ENCODE measurements at places on chromosomes 2 and 18.

GRCh38 chr2:126672980-126673605 lies 17.1 kb downstream of the GYPC start:
- no peak for DNase-seq

- DNase-seq = no peak
These were observed 37.0 kb upstream of the ATP5MC3 start for GRCh38 chr2:175218551-175218950.

DNA sequence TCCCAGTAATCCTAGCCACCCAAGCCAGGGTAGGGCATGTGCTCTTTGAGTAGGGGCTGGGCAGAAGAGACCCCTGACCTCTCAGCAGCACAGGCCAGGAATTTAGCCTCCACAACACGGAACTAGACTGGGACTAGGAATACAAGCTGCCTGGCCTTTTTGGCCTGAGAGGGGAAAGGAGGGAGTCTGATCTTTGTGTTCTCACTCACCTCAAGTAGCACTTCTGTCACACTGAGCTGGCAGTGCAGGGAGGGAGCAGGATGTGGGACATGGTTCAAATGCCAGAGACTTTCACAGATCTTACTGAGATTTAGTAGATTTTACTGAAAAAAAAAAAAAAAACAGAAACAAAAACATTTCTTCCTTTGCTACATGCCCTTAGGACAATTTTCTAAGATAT lies 395.2 kb downstream of the CMPK2 start:
- DNase-seq = no peak

- DNase-seq = no peak
These were observed 39.0 kb downstream of the ARL5A start for GRCh38 chr2:151789055-151789834.

DNA sequence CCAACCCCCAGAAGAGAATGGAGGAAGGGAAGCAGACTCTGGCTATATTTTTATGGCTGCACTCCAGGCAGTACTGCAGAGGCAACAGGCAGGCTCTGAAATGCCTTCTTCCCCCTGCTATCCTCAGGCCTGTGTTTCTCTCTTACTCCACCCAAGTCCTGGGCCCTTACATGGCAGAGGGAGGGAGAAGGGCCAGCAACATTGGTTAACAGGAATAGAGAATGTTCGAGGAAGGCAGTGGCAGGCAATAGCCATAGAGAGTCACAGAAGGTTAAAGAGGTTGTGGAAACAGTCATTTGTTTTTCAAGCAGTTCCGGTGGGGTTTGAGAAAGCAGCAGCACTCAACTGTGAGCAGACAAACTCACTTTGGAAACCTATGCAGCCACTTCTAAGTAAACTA lies 15.1 kb upstream of the DARS1 start:
- no peak for DNase-seq

GRCh38 chr18:51072586-51073313 lies 42.7 kb downstream of the SMAD4 start:
- no peak for DNase-seq

GRCh38 chr18:3171631-3172030 lies 48.1 kb downstream of the MYOM1 start:
- no peak for DNase-seq

DNA sequence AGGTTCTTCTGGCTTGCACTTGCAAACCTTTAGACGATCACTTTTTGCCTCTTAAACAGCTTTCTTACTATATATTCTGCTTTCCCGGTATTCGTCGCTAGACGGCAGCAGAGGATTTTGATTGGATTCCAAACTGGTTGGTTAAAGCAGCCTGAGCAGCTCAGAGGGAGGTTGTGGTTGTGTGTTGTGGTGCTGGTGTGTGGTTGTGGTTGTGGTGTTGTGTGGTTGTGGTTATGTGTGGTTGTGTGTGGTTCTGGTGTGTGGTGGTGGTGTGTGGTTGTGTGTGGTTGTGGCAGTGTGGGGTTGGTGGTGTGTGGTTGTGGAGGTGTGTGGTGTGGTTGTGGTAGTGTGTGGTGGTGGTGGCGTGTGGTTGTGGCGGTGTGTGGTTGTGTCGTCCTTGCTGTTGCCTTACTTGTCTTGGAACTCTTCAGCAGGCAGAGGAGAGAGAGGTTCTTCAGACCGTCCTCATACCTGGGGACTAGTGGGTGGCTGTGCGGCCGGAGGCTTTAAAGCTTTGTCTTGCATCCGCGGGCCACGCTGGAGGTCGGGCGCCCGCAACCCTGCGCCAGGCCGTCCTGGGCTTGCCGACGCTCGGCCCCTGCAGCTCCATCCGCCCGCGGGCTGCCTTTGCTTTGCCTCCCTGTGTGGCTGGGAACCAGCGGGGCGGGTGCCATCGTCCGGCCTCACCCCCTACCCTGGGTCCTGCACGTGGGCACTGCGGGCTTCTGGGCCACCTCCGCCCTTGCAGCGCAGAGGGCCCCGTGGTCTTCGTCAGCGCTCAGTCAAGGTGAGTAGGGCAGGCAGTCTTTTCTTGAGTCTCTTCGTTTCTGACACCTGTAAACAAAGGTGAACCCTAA lies 190.8 kb downstream of the ARHGAP28 start:
- DNase-seq = no peak

DNA sequence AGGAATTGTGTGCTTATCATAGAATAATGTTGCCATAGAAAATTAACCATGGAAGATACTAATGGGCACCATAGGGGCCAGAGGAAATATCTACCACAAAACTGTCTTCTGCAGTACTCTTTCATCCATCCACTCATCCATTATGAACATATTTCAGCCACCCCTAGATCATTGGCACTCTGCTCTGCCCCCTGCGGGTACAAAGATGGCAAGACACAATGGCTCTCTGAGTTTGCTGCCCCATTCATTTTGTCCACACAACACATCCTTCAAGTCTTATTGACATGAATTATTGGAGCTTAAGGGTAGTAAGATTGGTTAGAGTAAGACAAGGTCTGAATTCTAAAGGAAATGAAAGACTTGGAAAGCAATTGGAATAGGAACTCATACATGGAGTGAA lies 1224.7 kb upstream of the CELF4 start:
- no peak for DNase-seq

DNA sequence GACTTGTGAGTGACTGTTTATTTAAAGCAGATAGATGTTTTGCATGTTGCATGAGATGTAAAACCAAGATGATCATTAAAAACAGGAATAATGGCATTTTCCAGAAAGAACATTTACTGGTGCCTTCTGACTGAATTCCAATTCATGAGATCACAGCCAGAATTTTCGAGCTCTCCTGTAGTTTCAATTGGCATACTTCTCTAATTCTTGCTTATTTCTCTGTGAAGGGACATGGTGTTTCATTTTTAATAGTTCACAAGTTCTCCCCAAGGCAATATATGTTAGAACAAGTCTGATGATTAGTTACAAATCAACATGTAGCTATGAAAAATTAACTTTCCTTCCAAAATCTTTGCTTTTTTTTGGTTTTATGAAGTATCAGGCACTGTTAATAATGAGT lies 105.7 kb downstream of the PDE1A start:
- no peak for DNase-seq

GRCh38 chr2:162676515-162676914 lies 162.1 kb downstream of the KCNH7 start:
- no peak for DNase-seq

GRCh38 chr2:25671622-25672021 lies 1.8 kb downstream of the DTNB start:
- DNase-seq = no peak

DNA sequence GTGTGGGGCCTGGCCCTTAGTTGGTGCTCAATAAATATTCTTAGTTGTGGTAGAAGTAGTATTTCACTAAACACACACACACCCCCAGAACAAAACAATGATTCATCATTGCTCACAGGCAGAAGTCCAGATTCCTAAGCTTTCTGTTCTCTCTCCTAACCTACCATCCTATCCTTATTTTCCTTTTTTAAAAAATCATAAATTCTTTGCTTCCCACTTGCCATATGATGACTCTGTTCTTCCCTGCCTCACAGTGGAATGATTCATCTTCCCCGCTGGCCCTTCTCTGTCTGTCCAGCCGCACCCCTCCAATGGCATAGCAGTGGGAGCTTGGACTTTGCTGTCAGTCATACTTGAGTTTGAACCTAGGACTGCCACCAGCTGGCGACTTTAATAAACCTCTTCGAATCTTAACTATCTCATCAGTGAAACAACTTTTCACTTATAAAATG lies 5.2 kb downstream of the EML6 start:
- DNase-seq = no peak

- DNase-seq = no peak
These were observed 25.5 kb downstream of the LNPK start for GRCh38 chr2:175976391-175977157.

DNA sequence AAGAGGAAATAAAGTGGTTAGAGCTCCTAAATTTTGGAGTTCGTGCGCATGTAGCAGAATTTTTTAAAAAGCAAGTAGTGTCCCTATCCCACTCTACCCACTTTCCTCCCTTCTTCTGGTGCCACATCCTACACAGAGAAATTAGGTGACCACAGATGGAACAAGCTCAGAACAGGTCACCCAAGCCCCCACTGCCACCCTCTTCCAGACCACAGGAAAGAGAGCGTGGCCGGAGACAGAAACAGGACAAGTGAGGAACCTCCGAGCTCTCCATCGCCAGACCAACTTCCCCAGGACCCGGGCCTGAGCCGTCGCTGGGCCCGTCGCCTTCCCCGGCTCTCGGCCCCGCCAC lies 433 bp downstream of the NPC1 start:
- DNase-seq = no peak

DNA sequence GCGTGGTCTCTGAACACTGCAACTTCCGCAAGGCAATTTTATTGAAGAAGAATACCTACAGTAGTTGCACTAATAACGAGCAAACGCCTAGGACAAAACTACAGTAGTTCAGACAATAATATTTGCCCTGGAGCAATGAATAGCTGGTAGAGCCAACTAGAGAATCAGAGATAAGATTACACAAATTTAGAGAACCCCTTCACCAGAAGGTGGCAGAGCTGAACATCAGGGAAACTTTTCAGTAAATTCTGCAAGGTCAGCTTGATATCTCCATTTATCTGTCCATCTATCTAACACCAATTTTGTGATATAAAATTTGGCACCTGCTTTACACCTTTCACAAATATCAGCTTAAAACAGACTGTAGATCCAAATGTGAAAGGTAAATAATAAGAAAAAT lies 43.8 kb downstream of the CDH19 start:
- no peak for DNase-seq

- no peak for DNase-seq
These were observed 34.9 kb downstream of the SLC38A11 start for GRCh38 chr2:164920430-164920829.

GRCh38 chr18:44626236-44626635 lies 54.5 kb upstream of the SETBP1 start:
- DNase-seq = no peak

DNA sequence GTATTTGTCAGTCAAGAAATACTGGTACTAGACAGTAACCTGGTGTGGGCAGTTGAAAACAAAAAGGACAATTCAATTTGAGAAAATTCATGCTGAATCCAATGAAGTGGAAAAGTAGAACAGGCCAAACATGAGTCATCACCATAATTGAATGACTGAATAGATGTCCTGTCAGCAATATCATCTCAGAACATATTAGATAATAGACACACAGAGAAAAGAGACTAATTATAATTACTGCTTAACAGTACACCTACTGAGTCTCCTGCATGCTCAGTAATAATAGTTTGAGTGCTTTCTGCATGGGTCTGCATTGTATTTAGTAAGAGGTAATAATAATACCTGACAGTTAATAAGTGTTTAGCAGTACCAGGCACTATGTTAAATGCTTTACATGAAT lies 138.6 kb upstream of the ZC3H15 start:
- no peak for DNase-seq

DNA sequence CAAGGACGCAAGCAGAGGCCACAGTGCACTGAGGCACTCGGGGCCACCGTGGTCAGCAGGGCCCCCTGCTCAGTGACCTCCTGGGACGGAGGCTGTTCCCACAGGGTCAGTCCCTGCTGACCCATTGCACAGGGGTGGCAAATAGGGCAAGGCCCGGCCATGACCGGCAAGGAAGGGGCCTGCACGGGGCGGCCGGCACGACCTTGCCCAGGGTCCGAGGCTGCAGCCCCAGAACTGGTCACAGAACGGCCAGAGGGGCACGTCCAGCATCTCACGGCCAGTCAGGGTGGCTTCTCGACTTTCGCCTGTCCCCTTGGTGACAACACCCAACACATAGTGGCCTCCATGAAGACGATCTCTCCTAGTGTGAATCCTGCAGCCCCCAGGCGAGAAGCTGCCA lies 27.6 kb upstream of the OTOS start:
- DNase-seq = no peak

DNA sequence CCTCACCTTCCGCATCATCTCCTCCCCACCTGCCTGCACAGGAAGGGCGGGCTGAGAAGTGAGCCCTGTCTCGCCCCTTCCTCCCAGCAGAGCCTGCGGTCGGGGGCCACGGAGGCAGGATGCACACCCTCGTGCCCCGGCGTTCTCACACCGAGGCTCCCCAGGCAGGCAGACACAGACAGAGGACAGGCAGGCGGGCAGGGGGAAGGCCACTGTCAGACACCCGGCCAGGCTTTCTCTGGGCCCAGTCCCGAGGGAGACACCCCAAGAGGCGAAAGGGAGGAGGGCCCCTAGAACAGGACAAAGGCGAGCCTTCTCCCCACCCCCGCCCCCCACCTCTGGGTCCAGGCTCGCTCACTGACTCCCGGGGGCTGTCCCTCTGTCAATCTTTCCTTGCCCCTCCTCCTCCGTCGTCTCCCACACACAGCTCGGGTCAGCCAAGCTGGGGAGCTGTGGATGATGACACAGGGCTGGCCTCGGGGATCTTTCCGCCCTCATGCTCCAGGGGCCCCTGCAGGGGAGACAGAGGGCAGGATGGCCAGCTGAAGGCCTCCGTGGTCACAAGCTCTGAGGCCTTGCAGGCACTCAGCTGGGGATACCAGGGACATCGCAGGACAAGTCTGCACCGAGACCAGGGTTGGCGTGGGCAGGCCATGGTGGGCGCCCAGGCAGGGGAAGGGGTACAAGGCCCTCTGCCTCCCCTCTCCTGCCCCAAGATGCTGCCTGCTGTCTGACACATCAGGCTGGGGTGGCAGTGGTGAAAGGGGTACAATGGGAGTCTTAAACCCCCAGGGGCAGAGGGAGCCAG lies 24.9 kb downstream of the BIN1 start:
- DNase-seq = peak; percentile 56

GRCh38 chr2:74267068-74267467 lies 68.7 kb downstream of the MTHFD2 start:
- DNase-seq = no peak

DNA sequence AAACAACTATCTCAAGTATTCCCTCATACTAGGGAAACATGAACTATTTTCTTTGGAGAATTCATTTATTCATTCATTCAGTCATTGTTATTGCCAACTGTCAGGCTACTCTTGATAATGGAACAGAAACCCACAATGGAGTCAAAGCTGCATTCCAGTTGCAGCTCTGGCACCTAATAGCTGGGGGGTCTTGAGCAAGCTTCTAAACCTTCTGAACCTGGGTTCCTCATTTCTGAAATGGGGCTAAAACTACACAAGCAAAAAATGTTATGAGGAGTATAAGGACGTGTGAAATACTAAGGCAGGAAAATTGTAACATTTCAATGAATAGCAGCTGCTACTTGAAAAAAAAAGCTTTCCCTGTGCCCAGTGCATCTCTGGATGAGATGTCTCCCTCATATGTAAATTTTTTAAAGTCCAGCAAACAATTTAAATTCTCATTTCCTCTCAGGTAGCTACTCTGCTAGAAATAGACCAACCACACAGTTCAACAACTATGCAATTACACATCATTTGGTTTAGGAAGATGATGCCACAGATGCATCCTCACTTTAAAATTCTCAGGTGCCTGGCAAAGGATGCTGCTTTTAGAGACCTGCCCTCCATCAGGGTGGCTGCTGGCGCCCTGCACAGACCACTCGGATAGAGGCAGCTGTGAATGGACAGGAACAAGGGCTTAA lies 38.5 kb downstream of the SPRED2 start:
- DNase-seq = no peak

GRCh38 chr2:207772081-207772843 lies 2.6 kb upstream of the FZD5 start:
- DNase-seq = no peak
